Activated T-helper 2 cell treated with anti-CD3 and anti-CD28 coated beads, Interferon-gamma antibody, Interleukin-2, Interleukin-4, amounts not matched to agents 10 μg/mL and 5 μg/mL and 100 μg/mL, durations not matched to agents 14 hours and 24 hours and 36 hours (primary cell): ENCODE measurements at places on chromosomes 1 and 21. TPM values are rescaled to one million over a fixed set of nuclear protein-coding genes. Genes with fewer than 3 reads are reported as not detected.

Gene BSND
- total RNA-seq = not detected in 2 replicates

Gene C21orf58
- total RNA-seq = 32.2 and 32.8 TPM in 2 replicates

DNA sequence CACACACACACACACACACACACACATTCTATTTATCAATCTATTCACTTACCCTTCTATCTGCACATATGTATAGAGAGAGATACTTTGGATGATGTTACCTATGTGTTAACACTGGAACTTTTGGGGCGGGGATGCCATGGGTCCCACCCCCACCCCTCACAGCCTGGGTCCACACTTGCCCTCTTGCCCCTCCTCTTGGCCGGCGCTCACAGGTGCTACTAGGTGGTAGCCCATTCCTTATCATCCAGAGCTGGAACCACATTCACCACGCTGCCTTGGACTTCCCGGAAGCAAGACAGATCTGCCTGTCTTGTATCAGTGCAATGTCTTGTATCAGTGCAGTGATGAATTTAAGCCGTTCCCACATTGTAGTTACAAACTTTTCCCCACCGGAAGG lies 85.1 kb downstream of the LBR start:
- no peak for DNase-seq
- H3K36me3 ChIP-seq = no peaks in the 10 kb centered on the region
- H3K27ac ChIP-seq = no peak overlapping the region
- H3K4me1 ChIP-seq = peaks cover 2% of the 10 kb centered on the region

- no peak for DNase-seq
- peak overlapping the region; percentile 93 for H3K4me3 ChIP-seq
- peaks cover 22% of the 10 kb centered on the region for H3K4me1 ChIP-seq
- peaks cover 31% of the 10 kb centered on the region for H3K36me3 ChIP-seq
These were observed 1.9 kb downstream of the AKR7A2 start for GRCh38 chr1:19310061-19310460.

- no peak overlapping the region for H3K4me3 ChIP-seq
- peak overlapping the region; percentile 27 for H3K27ac ChIP-seq
- no peak for DNase-seq
- H3K36me3 ChIP-seq = peaks cover 20% of the 10 kb centered on the region
- H3K27me3 ChIP-seq = peaks cover 8% of the 10 kb centered on the region
These were observed 25.3 kb downstream of the CLSTN1 start for GRCh38 chr1:9798236-9799130.

- no peaks in the 10 kb centered on the region for H3K36me3 ChIP-seq
- DNase-seq = no peak
- no peak overlapping the region for H3K4me3 ChIP-seq
- peaks cover 27% of the 10 kb centered on the region for H3K27me3 ChIP-seq
- H3K4me1 ChIP-seq = no peaks in the 10 kb centered on the region
- no peak overlapping the region for H3K27ac ChIP-seq
These were observed 12.0 kb upstream of the ZNF362 start for GRCh38 chr1:33244143-33244808.

DNA sequence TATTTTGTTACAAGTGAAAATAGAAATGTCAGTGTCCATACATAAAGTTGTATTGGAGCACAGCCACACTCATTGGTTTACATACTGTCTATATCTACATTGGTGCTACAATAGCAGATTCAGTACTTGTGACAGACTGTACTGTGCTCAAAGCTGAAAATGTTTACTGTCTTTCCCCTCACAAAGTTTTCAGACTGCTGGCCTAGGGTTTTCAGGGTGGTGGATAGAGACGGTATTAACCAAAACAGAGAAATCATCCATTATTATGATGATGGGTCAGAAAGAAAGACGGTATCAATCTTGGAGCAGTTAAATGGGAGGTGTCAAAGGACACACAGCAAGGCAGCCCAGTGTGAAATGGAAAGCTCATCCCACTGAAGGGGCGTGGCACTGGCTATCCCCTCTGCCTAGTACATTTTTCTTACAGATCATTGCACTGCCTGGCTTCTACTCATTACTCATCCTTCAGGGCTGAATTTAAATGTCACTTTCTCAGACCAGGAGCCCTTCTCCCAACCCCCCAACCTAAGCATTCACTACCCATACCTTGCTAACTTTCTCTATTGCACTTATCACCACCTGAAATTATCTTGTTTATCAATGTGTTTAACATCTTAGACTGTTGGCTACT lies 10.2 kb downstream of the JAK1 start:
- no peak overlapping the region for H3K4me3 ChIP-seq
- peaks cover 34% of the 10 kb centered on the region for H3K4me1 ChIP-seq
- no peak overlapping the region for H3K27ac ChIP-seq
- no peaks in the 10 kb centered on the region for H3K27me3 ChIP-seq

Gene CFAP141
- total RNA-seq = not detected in 2 replicates

Gene CLCA4
- not detected in 2 replicates for total RNA-seq

Gene MYOC
- total RNA-seq = not detected in 2 replicates

DNA sequence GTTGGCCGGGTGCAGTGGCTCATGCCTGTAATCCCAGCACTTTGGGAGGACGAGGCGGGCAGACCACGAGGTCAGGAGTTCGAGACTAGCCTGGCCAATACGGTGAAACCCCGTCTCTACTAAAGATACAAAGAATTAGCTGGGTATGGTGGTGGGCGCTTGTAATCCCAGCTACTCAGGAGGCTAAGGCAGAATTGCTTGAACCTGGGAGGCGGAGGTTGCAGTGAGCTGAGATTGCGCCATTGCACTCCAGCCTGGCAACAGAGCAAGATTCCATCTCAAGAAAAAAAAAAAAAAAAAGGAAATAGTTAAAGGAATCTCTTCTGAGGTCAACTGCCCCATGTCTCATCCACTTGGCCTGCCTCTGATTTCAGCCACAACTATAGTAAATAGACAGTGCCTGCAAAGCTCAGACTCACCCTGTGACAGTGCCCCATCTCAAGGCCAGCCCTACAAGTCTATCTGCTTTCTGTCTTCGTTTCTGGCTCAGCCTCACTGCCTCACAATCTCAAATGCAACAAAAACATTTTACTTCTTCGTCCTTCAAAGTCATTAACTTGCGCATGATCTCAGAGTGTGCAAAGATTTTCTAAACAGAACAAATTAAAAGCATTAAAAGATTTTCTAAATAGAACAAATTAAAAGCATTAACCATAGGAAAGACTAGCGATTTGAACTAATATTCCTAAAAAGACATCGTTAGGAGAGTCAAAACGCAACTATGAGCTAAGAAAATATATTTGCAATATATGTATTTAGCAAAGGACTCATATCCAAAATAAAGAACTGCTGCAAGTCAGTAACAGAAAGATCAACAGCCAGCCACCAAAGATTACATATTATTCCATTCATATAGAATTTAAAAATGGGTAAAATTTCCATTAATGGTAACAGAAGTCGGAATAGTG lies 65.0 kb upstream of the PRDX6 start:
- DNase-seq = no peak
- H3K4me1 ChIP-seq = peaks cover 9% of the 10 kb centered on the region
- H3K4me3 ChIP-seq = no peak overlapping the region
- no peaks in the 10 kb centered on the region for H3K27me3 ChIP-seq
- H3K27ac ChIP-seq = no peak overlapping the region

DNA sequence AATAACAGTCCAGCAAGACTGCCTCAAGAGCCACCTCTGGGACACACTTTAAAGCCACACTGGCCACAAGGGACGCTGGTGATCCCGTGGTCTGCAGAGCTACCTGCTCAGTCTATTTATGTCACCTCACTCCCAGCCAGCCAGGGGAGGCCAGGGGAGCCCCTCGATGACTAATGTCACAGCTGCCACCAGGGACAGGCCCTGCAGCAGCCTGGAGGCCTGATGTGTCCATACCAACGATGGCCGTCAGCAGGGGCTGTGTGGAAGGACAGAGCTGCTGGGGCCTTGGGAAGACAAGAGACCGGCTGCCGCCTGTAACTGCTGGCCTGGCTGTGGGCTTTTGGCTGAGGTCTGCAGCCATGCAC lies 71.0 kb downstream of the SIK1 start:
- H3K27me3 ChIP-seq = no peaks in the 10 kb centered on the region
- H3K4me1 ChIP-seq = peaks cover 7% of the 10 kb centered on the region
- no peak overlapping the region for H3K27ac ChIP-seq
- no peak for DNase-seq
- no peak overlapping the region for H3K4me3 ChIP-seq

Gene GRHL3
- total RNA-seq = not detected in 2 replicates

Gene NUF2
- 45.5 and 47.4 TPM in 2 replicates for total RNA-seq

Gene UTP11
- 78.8 and 79.0 TPM in 2 replicates for total RNA-seq

DNA sequence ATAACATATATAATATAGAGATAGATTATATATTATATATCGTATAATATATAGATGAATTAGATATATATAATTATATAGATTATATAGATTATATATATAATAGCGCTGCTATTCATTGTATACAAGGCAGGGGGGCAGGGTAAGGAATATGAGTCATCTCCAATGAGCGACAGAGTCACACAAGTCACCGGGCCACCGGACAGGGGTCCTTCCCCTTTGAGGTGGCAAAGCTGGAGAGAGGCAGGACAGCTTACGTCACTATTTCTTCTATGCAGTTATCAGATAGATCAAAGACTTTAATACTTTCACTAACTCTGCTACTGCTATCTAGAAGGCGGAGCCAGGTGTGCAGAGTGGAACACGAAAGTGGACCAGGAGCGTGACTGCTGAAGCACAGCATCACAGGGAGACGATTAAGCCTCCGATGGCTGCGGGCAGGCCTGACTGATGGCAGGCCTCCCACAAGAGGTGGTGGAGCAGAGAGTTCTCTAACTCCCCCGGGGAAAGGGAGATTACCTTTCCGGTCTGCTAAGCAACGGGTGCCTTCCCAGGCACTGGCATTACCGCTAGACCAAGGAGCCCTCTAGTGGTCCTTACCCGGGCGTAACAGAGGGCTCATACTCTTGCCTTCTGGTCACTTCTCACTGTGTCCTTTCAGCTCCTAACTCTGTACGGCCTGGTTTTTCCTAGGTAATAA lies 2154.7 kb downstream of the MRPL39 start:
- no peaks in the 10 kb centered on the region for H3K4me1 ChIP-seq
- no peaks in the 10 kb centered on the region for H3K36me3 ChIP-seq
- no peaks in the 10 kb centered on the region for H3K27me3 ChIP-seq

Gene DENND2D
- 139 and 143 TPM in 2 replicates for total RNA-seq

Gene BTBD8
- total RNA-seq = 1.4 and 2.4 TPM in 2 replicates

Gene SPRR4
- total RNA-seq = not detected in 2 replicates

DNA sequence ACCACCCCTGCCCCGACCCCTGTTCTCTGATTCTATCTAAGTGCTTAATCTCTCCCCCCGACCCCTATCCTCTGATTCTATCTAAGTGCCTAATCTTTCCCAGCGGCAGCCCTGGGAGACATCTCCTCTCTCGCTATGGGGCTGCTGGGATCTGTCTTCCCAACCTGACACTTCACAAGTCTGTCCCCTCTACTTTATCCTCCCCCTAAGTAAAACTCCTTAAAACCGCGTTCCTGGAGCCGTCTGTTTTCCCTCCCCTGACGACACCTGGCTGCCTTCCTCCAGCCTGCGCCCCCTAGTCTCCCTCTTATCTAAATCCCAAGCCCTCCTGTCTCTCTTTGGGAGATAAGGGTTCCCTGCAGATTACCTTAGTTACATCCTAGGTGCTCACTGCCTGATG lies 30.5 kb downstream of the EPHB2 start:
- H3K4me1 ChIP-seq = no peaks in the 10 kb centered on the region
- peaks cover 1% of the 10 kb centered on the region for H3K27me3 ChIP-seq
- H3K36me3 ChIP-seq = no peaks in the 10 kb centered on the region
- H3K4me3 ChIP-seq = no peak overlapping the region
- H3K27ac ChIP-seq = no peak overlapping the region

DNA sequence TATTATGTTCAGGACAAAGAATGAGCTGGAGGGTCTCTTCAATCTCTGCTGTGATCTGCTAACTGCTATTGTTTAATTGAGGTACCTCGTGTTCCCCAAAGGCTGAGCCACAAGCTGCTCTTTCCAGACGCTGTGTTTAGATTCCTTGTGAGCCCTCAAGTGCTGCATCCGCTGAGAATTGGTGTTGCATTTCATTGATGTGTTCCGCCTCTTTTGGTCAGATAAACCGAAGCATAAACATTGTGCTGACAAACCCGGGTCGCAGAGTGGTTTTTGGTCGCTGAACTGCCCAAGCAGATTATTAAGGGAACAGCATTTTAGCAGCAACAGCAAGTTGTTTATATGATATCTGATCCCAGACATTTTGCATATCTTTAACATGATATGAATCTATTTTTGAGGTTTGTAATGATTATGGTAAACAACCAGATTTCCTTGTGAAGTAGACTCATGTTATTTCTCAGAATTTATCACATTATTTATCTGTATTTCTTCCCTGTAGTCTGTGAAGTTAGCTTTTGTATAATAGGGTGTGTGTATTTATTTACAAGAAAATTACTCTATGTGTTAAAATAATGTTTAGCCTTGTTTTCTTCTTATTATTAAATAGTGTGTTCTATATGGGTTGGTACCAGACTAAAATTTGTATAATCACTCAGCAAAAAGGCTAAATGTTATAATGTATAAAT lies 217.2 kb upstream of the C1orf105 start:
- DNase-seq = no peak
- H3K4me3 ChIP-seq = no peak overlapping the region
- H3K27ac ChIP-seq = no peak overlapping the region
- no peaks in the 10 kb centered on the region for H3K27me3 ChIP-seq
- peaks cover 17% of the 10 kb centered on the region for H3K36me3 ChIP-seq

Gene SPATA46
- total RNA-seq = not detected in 2 replicates

Gene KRTAP15-1
- not detected in 2 replicates for total RNA-seq

DNA sequence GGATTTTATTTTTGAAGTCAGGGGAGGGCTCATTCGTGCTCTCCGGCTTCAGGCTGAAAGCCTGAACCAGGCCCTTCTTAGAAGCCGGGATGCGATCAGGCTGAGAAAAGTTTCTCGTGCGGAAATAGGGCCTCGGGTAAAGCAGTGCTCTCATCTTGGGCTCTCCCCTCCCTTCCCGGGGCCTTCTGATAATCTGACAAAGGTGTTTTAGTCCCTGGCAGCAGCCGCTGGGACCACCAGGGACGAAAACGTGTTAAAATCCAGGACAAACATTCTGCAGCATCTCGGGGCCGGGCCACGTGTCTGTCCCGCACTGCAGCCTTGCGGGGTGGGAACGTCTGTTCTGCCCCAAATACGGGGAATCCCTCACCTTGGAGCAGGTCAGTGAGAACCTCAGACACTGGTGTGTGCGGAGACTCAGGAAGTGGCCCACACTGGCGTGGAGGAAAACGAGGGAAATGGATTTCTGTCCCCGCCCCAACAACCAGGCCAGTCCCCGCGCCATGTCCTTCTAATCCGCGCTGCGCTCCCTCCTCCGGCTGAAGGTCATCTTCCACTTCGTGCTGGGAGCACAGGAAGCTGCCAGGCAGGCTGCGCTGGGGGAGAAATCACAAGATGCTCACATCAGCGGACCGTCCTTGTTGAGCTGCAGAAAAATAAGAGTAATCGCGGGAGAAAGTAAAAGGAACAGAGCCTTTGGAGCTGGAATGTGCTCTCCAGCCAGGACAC lies 16.6 kb upstream of the AJAP1 start:
- DNase-seq = no peak
- no peak overlapping the region for H3K27ac ChIP-seq
- H3K4me3 ChIP-seq = no peak overlapping the region
- peaks cover 3% of the 10 kb centered on the region for H3K27me3 ChIP-seq

- H3K4me1 ChIP-seq = no peaks in the 10 kb centered on the region
- H3K36me3 ChIP-seq = no peaks in the 10 kb centered on the region
- peaks cover 17% of the 10 kb centered on the region for H3K27me3 ChIP-seq
- H3K4me3 ChIP-seq = no peak overlapping the region
- no peak overlapping the region for H3K27ac ChIP-seq
These were observed 10.8 kb downstream of the FMO5 start for GRCh38 chr1:147214325-147214724.

- no peak for DNase-seq
- H3K4me3 ChIP-seq = no peak overlapping the region
- no peak overlapping the region for H3K27ac ChIP-seq
- H3K4me1 ChIP-seq = no peaks in the 10 kb centered on the region
These were observed 9.5 kb downstream of the RER1 start for GRCh38 chr1:2400950-2401649.

Gene MPL
- total RNA-seq = not detected in 2 replicates

GRCh38 chr1:24699628-24700027 lies 45.6 kb upstream of the CLIC4 start:
- peaks cover 2% of the 10 kb centered on the region for H3K27me3 ChIP-seq
- no peak for DNase-seq
- H3K4me1 ChIP-seq = peaks cover 7% of the 10 kb centered on the region
- H3K27ac ChIP-seq = no peak overlapping the region
- H3K36me3 ChIP-seq = no peaks in the 10 kb centered on the region
